Right renal cortex interstitium (tissue), 3 donors: ENCODE measurements at places on chromosomes 4 and X. TPM values are rescaled to one million over a fixed set of nuclear protein-coding genes. Genes with fewer than 3 reads are reported as not detected.

The CABS1 gene
- polyA plus RNA-seq = 0.11 TPM

The TNMD gene
- polyA plus RNA-seq = 3.4 TPM

The HTR2C gene
- 0.58 TPM for polyA plus RNA-seq

The FABP2 gene
- polyA plus RNA-seq = 1.1 TPM

The PLS3 gene
- 291 TPM for polyA plus RNA-seq

The PLP1 gene
- polyA plus RNA-seq = 6.1 TPM

GRCh38 chrX:13764765-13765164 lies 30.2 kb downstream of the OFD1 start:
- no peak for DNase-seq

The TCEAL7 gene
- 48.4 TPM for polyA plus RNA-seq

DNA sequence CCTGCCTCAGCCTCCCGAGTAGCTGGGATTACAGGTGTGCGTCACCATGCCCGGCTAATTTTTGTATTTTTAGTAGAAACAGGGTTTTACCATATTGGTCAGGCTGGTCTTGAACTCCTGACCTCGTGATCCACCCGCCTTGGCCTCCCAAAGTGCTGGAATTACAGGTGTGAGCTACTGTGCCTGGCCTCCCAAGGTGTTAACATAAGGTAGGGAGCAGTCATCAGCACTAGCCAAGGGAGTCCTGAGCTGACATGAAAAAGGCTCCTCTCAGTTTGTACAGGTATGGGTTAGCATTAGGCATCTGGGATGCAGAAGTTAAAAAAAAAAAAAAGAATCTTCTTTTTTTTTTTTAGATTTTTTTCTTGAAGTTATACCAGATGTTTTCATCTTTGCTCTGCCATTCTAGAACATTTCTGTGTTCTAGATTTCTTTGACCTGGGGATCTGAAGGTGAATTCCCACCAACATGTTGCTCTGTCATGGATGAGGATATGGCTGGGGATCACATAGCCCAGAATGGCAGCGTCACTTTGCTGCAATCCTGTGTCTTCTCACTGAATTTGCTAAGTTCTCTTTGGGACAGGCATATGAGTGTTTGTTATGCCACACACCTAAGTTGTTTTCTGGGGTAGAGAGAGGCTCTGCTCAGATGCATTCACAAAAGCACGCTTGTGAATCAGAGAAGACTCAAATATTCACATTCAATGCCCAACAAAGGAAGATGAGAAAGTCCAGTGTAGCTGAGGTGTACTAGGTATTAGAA lies 24.4 kb upstream of the PLA2G12A start:
- no peak for DNase-seq

The CDKL2 gene
- 14.6 TPM for polyA plus RNA-seq

GRCh38 chr4:98327694-98328093 lies 66.5 kb downstream of the RAP1GDS1 start:
- DNase-seq = no peak

DNA sequence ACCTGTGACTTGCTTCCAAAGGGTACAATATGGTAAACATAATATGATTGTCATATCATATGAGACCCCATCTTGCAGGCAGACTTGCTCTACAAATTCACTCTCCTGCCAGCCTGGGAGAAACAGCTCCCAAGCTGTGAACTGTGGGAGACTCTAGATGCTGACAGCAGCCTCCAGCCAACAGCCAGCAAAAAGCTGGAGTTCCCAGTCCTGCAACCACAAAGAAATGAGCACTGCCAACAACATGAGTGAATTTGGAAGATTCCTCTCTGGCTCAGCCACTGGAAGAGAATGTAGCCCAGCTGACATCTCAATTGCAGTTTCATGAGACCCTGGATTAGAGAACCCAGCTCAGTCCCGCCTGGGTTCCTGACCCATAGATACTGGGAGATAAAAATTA lies 145.4 kb downstream of the QDPR start:
- no peak for DNase-seq

- DNase-seq = peak; percentile 10
These were observed 187.7 kb downstream of the DCTD start for GRCh38 chr4:182729516-182729915.

DNA sequence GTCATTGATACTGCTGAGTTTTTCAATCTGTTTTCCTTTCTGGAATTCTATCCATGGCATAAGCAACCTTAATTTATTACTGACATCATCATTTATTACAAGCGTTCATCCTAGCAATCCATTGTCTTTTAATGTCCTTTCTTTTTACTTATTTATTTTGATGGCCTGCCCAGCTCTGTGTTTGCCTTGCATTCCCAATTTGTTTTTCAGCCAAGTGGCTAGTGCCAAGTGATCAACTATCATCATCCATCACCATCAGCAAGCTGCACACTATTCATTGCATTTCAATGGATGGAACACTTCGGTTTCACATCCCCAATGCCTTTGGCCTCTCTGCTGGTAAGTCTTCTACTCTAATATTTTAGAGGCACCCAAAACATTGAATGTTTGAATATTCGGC lies 831.7 kb upstream of the EPHA5 start:
- no peak for DNase-seq

DNA sequence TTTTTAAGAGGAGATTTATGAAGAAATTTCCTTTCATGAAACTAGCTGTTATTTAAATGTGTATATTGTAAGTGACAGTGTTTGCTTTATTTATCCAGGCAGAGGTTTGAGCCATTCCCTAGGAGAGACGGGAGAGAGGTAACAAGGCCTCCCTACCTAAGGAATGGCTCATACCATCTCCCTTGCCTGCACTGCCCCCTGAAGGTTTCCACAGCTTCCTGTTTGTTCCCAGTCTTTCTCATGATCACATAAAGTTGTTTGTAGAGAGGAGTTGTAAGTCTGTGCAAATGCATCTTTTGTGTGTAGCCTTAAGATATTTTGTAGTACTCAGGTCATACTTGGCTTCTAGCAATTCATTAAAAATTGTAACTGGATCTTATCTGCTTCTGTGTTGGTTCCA lies 1504.5 kb upstream of the PCDH10 start:
- DNase-seq = no peak

The F8 gene
- polyA plus RNA-seq = 18.2 TPM

The SMR3B gene
- polyA plus RNA-seq = not detected

The MTCP1 gene
- polyA plus RNA-seq = 27.3 TPM
